NCI-H69 (cell line): ENCODE measurements at places on chromosomes 16 and 17.

DNA sequence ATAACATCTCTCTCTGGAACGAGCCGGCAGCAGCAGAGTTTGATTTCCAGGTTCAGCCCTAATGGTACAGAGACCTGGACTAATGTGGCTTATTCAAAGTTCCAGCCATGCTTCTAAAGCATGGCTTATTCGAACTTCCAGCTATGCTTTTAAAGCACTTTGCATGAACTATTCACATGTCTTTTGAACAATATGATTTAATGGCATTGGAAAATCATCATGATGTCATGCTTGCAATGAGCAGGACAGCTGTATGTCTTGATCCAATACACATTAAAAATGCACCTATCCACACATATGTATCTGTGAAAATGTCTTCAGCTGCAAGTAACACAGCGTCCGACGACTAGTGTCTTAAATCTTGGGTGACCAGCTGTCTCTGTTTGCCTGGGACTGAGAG, 85.7 kb downstream of the MARF1 start:
- no peak for DNase-seq

- DNase-seq, result no peak
Measured at GRCh38 chr16:50276801-50277555, 10.6 kb downstream of the ADCY7 start.

- peak; percentile 65 for DNase-seq
Measured at GRCh38 chr17:60145006-60145935, 4.5 kb upstream of the CA4 start.

DNA sequence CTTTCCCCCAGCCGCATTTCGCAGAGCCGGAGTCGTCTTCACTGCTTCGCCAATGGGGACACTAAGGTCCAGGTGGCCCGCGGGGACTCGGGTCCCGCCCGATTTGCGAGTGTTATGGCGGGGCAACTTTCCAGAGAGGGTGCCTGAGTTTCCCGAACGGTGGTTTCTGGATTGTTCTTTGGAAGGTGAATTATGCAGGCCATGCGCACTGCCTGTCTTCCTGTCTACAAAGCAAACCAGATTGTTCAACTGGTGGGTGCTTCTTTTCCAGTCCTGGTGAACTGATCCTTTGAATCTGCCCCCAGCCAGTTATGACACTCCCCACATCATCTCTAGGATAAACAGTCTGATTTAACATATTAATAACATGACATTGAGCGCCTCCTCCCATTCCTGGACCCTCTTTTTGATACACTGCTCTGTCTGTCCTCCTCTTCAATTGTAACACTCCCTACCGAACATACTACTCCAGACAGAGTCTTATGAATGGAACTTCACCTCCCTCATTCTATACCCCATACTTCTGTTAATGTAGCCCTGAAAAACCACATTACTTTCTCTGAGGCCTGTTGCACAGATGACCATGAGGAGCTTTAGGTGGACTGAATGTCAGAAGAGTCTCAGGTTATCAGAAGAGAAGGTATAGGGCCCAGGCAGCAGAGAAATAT, 159.0 kb downstream of the RAB11FIP4 start:
- DNase-seq, result no peak

DNA sequence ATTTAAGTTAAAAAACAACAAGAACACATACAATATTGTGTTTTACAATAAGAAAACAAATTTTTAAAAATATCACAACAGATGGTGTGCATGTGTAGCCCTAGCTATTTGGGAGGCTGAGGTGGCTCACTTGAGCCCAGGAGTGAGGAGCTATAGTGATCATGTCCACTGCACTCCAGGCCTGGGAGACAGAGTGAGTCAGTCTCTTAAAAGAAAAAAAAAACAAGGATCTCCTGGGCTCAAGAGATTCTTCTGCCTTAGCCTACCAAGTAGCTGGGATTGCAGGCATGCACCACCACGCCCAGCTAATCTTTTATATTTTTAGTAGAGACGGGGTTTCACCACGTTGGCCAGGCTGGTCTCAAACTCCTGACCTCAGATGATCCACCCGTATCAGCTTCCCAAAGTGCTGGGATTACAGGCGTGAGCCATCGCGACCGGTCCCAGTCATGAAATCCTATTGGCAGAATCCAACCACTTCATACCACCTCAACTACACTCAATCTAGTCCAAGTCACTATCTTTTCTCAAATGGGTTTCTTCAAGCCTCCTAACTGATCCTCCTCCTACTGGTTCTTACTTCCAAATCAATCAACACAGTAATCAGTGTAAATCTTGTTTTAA, 55.0 kb downstream of the STH start:
- DNase-seq, result no peak

GRCh38 chr16:4681471-4682083, 11.8 kb upstream of the NUDT16L1 start:
- no peak for DNase-seq

DNA sequence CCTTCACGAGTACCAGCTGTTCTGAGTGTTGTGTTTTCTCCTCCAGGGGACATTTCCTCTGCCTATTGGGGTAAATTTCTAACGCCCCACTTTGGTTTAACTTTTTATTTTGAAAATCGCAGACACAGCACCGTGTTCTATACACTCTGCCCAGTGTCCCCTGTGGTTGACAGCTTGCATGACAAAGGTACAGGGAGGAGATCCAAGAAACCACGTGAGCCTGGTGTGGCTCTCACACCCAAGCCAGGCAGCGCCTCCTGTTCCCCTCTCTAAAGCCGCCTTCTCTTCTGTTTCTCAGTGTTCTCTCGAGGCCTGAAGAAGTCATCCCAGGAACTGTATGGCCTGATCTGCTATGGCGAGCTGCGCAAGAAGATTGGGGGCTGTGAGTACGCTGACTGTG, 25.4 kb downstream of the CRAMP1 start:
- DNase-seq, result no peak

- DNase-seq, result no peak
Measured at GRCh38 chr16:66959704-66960161, 1.3 kb upstream of the CES3 start.

GRCh38 chr16:75667503-75667902, 9.3 kb downstream of the CPHXL2 start:
- DNase-seq, result no peak

GRCh38 chr16:10598157-10598556, 17.8 kb upstream of the EMP2 start:
- no peak for DNase-seq

GRCh38 chr16:84888450-84888849, 68.7 kb downstream of the CRISPLD2 start:
- no peak for DNase-seq

- DNase-seq, result no peak
Measured at GRCh38 chr16:23371368-23371767, 69.3 kb downstream of the SCNN1B start.

DNA sequence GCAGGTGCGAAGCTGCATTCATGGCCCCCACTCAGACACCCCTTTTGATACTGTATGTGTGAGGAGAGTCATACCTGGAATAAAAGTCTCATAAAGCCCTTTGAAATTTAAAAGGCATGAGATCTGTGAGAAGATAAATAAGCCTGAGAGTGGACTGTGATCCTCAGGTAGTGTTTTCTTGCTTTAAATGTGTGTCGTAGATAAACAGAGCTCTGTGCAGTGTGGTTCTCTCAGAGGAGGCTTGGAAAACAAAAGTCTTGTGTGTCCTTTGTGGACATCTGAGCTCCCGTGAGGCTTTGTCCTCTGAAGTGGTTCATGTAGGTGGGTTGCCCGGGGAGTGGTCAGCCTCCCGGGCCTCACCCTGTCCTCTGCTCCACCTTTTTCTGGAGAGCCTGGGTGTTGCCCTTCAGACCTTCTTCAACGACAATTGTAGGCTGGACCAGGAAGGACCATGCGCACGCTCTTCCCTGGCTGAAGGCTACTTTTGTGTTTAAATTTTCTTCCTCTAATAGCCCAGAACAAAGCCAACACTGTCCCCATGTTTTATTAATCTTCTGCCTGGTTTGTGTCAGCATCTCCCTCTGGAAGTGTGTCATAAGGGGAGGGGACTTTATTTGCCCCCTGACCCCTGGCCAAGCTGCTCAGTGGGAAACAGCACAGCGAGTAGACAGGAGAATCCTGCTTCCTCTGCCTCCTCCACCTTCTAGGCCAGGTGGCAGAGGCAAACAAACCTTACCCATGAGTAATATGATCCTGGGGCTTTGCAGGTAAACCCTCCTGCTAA, 151.2 kb downstream of the MSI2 start:
- DNase-seq, result peak; percentile 97

DNA sequence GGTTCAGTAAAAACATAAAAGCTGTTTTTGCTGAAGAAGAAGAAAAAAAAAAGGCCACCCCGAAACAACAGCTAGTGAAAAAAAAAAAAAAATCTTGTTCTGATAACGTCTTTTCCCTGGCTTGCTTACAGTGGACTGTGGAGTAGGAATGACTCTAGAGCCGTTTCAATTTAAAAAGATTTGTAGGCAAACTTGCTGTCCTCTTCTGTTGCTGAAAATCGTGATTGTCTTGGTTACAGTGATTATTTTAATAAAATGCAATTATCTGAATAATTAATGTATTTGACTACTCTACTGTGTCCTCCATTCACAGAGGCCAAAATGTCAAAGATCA, 190.6 kb upstream of the TBX2 start:
- DNase-seq, result peak; percentile 69

- DNase-seq, result no peak
Measured at GRCh38 chr16:70465999-70466804, 11.8 kb downstream of the FCSK start.

DNA sequence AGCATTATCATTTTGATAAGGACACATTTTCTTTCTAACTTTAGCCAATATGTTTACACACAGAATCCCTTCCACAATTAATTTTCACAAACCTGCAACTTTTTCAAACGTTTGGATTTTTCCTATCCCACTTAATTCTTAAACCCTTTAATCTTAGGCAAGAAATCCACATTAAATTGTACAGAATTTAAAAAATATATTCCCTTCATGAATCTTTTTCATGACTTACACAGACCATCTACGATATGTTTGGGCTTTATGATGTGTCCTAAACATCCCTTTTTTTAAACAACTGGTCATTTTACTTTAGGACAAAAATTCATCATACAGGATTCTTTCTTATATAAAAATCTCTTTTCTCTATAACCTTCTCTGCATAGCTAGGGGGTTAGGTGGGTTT, 241.5 kb upstream of the CNTNAP4 start:
- DNase-seq, result no peak

GRCh38 chr17:76826330-76827068, 41.7 kb upstream of the MGAT5B start:
- no peak for DNase-seq

DNA sequence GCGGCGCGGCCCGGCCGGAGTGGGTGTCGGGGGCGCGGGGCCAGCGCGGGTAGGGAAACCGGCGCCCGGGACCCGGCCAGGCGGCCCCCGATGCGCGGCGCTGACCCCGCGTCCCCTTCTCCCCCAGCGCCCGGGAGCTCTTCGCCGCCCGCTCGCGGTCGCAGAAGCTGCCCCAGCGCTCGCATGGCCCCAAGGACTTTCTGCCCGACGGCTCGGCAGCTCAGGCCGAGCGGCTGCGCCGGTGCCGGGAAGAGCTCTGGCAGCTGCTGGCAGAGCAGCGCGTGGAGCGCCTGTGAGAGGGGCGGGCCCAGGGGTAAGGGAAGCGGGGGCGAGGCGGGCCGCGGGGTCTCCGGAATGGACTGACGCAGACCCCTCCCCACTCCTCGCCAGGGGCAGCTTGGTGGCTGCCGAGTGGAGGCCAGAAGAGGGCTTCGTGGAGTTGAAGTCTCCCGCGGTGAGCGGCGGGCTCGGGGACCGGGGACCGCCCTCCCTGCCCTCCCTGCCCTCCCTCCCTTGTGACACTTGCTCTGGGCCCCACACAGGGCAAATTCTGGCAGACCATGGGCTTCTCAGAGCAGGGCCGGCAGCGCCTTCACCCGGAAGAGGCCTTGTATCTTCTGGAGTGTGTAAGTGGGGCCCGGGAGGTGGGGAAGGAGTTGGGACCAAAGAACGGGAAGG, 430 bp downstream of the TSEN54 start:
- DNase-seq, result peak; percentile 75

DNA sequence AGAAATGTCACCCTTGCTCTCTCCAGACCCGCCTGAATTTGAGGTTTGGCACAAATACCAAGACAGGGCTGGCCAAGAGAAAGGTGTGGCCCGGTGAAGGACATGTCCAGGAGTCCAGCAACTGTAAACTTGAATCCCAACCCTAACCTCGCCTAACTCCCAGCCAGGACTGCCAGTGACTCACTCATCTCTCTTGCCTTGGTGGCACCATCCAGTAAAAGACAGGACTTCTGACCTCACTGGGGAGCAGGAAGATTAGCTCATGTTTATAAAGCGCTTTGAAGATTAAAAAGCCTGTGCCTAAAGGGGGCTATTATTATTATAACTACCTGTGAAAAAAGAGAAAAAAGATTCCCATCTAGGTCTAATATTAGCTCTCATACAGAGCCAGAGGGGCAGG, 335.3 kb downstream of the SOX9 start:
- DNase-seq, result no peak

GRCh38 chr17:41823141-41823524, 10.3 kb downstream of the FKBP10 start:
- DNase-seq, result no peak

- peak; percentile 67 for DNase-seq
Measured at GRCh38 chr17:81927152-81927652, 333 bp downstream of the MAFG start.

- peak; percentile 8 for DNase-seq
Measured at GRCh38 chr17:40180694-40181093, 3.4 kb downstream of the RAPGEFL1 start.

- DNase-seq, result peak; percentile 90
Measured at GRCh38 chr17:48575066-48575582, 3.0 kb downstream of the HOXB4 start.

- DNase-seq, result no peak
Measured at GRCh38 chr16:13093661-13094060, 192.3 kb downstream of the SHISA9 start.

- no peak for DNase-seq
Measured at GRCh38 chr17:705863-706262, 8.8 kb downstream of the VPS53 start.

GRCh38 chr16:65229191-65229662, 107.4 kb upstream of the CDH11 start:
- no peak for DNase-seq

GRCh38 chr17:76246080-76247066, 6.1 kb upstream of the RNF157 start:
- no peak for DNase-seq

- DNase-seq, result peak; percentile 70
Measured at GRCh38 chr17:57956291-57957119, 1.3 kb upstream of the CUEDC1 start.

DNA sequence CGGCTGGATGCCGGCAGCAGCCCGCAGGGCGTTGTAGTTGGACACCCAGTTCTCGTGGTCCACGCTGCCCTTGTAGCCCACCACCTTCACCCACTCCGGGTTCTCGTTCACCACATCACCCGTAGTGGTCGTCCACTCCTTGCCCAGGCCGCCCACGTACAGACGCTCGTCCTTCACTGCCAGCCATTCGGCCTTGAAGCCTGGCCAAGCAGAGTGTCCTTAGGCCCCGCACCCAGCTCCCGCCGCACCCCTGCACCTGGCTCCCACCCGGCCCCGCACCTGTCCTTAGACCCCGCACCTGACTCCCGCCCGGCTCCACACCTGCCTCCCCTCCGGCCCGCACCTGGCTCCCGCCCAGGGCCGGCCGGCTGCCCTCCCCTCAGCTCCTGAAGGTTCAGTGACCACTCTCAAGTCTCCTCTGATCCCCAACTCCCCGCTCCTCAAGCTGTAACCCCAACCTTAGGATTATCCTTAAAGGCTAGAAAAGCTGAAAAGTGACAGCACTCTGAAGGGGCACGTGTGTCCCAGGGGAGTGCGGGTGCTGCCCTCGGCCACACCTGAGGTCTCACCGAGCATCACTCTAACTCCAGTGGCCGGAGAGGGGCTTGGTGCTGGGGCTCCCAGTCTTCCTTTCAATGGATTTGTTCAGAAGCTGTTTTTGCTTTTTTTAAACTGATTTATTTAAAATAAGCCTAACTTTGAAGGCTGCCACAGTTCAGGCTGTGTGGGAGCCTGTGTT, 14.4 kb downstream of the CANT1 start:
- DNase-seq, result no peak
